Activated CD4-positive, alpha-beta T cell treated with anti-CD3 and anti-CD28 coated beads, Interleukin-2, amount 50 U/mL, for 16 hours (primary cell): ENCODE measurements at places on chromosomes 16 and 17.

DNA sequence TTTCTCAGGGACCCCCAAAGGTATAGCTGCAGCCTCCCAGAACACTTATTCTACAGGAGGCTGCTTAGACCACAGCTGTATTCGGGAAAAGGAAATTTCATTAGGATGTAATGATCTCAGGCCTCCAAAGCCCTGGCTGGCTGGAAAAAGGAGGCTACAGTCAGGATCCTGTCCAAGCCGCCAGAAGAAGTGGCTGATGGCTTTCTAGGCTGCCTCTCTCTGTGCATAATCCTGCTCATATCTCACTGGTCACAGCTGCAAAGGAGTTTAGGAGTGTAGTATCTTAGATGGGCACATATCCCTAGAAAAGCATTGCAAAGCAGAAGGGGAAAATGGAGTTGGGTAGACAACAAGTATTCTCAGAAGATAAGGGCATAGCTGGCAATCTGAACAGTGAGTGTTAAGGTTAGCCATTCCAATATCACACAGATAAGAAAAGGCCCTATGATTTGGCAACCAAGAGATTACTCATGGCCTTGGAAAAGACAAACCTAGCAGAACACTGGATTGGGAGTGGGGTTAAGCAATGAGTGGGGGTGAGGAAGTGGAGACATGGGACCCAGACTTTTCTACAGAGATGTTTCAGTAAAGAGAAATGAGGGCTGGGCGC, 26.0 kb upstream of the PRKCA start:
- DNase-seq = no peak

DNA sequence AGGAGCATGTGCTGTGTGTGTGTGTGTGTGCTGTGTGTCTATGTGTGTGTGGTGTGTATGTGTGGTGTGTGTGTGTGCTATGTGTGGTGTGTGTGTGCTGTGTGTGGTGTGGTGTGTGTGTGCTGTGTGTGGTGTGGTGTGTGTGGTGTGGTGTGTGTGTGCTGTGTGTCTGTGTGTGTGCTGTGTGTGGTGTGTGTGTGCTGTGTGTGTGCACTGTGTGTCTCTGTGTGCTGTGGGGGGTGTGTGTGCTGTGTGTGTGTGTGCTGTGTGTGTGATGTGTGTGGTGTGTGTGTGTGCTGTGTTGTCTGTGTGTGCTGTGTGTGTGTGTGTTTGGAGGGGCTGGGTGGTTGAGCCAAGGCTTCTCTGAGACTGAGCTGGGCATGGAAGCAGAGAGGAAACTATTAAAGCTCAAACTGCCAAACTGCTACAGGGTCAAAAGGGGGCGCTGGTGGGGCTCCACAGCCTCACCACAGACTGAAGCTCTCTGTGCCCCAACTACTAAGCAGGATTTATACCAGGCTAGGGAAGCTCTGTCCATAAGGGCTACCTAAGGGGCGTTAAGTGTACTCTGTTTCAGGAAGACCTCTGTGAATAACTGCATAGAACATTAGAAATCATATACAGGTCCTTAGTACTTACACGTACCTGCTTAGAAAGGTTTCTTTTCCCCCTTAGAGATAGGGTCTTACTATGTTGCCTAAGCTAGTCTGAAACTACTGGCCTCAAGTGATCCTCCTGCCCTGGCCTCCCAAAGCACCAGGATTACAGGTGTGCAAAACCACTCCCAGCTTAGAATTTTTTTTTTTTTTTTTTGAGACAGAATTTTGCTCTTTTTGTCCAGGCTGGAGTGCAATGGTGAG, 27.8 kb upstream of the GHDC start:
- peak; percentile 59 for DNase-seq

- DNase-seq = no peak
Measured at GRCh38 chr17:22517716-22518115, 825.4 kb downstream of the KCNJ18 start.

GRCh38 chr16:75462806-75463205, 1.7 kb downstream of the TMEM170A start:
- DNase-seq = peak; percentile 52

- DNase-seq = no peak
Measured at GRCh38 chr17:48054238-48055185, 6.4 kb downstream of the NFE2L1 start.

DNA sequence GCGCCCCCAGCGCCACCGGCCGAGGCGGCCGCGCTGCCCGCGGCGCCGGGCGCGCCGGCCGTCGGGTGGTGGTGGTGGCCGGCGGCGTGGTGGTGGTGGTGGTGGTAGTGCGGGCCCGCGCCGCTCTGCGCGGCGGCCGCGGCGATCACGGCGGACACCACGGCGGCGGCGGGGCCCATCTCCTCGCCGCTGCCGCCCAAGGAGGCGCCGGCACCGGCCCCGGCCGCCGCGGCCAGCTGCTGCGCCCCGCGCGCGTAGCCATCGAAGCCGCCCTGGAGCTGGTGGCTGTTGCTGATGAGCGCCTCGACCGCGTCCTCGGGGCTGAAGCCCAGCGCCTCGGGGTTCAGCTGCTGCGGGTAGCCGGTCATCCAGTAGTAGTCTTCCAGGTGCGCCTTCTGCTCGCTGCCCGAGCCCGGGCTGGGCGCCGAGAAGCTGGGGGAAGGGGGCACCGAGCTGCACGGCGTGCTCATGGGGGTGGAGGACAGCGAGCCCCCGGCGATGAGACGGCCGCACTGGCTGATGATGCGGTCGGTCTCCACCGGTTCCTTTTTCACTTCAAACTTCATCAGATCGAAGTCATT, 1.2 kb downstream of the MAF start:
- DNase-seq = peak; percentile 24

DNA sequence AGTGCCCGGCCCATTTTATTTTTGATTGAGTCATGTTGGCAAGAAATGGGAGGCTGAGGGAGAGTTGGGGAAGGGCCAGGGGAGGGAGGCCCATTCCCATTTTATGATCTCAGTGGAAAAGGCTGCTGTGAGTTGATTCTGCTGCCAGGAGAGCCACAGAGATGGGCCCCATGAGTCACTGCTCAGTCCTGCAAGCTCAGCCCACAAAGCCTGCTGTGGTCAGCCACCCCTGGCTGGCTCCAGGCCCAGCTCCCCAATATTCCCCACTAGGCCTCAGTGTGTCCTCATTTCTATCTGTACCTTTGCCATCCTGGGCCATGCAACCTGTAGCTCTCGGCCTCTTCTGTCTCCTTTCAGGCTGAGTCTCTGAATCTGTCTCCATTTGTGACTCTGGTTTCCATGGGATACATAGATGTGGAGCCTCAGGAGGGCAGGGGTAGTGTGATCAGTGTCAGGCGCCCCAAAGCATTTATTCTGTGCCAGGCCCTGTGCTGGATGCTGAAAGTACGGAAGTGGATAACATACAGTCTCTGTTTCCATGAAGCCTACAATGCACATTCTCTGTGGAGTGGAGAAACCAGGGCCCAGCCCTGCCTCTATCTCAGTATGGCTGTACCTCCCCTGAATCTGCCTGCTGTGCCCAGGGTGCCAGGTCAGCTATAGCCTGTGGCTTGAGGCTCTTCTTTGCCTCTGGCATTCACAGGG, 1.9 kb upstream of the PLEKHG4 start:
- peak; percentile 16 for DNase-seq

GRCh38 chr17:50871364-50871763, 5.2 kb upstream of the TOB1 start:
- peak; percentile 74 for DNase-seq

GRCh38 chr16:86975445-86975844, 341.7 kb downstream of the C16orf95 start:
- peak; percentile 18 for DNase-seq

GRCh38 chr16:10737068-10737625, 6.5 kb upstream of the NUBP1 start:
- peak; percentile 77 for DNase-seq

- no peak for DNase-seq
Measured at GRCh38 chr16:11688520-11688886, 20.2 kb downstream of the SNN start.

GRCh38 chr17:29574732-29575510, 6.4 kb downstream of the TP53I13 start:
- no peak for DNase-seq

DNA sequence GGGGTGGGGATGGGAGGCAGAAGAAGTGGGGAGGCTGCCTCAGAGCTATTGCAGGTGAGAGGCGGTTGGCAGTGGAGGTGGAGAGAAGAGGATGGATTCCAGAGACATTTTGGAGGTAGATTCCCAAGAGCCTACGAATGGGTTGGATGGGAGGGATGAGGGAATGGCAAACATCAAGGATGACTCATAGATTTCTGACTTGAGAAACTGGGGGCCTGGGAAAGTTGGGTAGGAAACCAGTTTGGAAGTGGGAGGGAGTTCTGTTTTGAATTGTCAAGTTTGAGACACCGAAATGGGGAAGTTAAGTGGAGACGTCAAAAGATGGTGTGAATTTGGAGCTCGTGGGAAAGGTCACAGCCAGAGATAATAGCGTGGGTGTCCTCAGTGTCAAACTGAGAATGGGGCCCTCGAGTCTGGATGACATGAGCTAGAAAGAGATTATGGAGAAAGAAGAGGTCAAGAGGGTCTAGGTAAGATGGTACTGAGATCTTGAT, 6.2 kb upstream of the CYLD start:
- no peak for DNase-seq

- peak; percentile 47 for DNase-seq
Measured at GRCh38 chr17:59839651-59840328, 53.0 kb downstream of the TUBD1 start.

- no peak for DNase-seq
Measured at GRCh38 chr17:53719229-53719628, 103.5 kb upstream of the KIF2B start.

DNA sequence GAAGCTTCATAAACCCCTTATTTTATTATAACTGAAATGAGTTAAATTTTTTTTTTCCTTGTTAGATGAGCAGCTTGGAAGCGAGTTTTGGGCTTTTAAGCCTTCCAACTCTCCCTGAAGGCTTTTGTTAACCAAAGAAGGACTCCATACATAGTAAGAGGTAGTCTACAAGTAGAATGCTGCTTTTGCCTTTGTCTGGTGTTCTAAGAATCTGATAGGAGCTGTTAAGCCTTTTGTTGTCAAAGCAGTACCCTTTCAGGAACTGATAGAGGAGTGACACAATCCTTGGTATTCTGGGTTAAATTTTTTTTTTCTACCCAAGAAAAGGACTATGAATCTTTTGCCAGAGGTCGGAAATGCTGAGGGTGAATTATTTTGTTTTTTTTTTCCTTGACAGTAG, 26.1 kb downstream of the MAP2K4 start:
- no peak for DNase-seq

GRCh38 chr16:20940871-20941635, 40.5 kb downstream of the LYRM1 start:
- peak; percentile 55 for DNase-seq

DNA sequence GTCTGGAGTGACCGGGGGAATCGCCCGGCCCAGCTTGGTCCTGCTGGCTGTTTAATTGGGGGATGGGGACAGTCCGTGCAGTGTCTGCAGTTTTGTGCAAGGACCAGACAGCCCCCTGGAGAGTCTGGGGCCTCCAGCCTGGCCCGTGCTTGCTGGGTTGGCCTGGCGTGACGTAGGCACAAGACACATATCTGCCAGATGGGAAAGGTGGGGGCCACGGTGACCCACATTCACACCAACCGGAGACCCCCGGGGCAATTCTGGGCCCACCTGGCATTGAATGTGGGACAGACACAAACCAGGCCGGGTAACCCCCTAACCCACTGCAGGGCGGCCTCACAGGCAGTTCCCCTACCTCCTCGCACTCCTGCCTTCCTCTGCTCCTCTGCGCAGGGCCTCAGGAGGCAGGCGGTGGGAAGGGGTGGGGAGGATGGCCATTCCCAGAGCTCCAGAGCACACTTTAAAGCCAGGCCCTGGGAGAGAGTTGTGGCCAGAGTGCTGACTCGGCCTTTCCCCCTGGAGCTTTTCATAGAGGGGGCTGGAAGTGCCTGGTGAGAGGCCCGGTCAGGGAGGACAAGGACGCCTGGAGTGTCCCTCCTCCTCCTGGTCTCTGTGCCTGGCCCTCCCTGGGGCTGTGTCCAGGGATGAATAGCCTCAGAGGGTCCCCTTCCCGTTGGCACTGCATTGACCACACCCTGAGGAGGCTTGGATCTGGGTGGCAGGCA, 1.5 kb downstream of the MRC2 start:
- DNase-seq = no peak
